CD4-positive, CD25-positive, alpha-beta regulatory T cell (primary cell): ENCODE measurements at places on chromosomes 2 and 18. TPM values are rescaled to one million over a fixed set of nuclear protein-coding genes. Genes with fewer than 3 reads are reported as not detected.

DNA sequence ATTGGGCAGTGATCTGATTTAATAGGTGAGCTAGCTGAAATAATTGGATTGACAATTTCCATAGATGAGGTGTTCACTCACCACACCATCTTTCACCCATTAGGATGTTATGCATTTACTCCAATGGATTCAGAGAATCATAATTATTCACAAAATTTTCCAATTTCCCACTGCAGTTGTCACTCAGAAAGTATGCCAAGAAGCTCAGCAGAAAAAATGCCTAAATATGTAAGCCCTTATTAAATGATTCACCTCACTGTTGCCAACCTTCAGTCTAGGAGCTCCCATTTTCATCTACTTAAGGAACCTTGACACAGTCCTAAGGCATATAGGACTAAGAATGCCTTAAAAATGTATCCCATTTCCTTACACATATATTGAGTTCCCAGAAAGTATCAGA, 94.3 kb downstream of the MBD2 start:
- no peak for DNase-seq
- H3K4me3 ChIP-seq = no peak overlapping the region
- H3K27me3 ChIP-seq = no peaks in the 10 kb centered on the region
- no peaks in the 10 kb centered on the region for H3K36me3 ChIP-seq
- H3K4me1 ChIP-seq = peaks cover 10% of the 10 kb centered on the region
- no peak overlapping the region for H3K27ac ChIP-seq

GRCh38 chr2:237407700-237408099, 6.3 kb downstream of the COL6A3 start:
- no peak for DNase-seq
- H3K27me3 ChIP-seq = no peaks in the 10 kb centered on the region
- H3K4me3 ChIP-seq = no peak overlapping the region
- H3K36me3 ChIP-seq = no peaks in the 10 kb centered on the region
- no peaks in the 10 kb centered on the region for H3K4me1 ChIP-seq
- no peak overlapping the region for H3K27ac ChIP-seq

DNA sequence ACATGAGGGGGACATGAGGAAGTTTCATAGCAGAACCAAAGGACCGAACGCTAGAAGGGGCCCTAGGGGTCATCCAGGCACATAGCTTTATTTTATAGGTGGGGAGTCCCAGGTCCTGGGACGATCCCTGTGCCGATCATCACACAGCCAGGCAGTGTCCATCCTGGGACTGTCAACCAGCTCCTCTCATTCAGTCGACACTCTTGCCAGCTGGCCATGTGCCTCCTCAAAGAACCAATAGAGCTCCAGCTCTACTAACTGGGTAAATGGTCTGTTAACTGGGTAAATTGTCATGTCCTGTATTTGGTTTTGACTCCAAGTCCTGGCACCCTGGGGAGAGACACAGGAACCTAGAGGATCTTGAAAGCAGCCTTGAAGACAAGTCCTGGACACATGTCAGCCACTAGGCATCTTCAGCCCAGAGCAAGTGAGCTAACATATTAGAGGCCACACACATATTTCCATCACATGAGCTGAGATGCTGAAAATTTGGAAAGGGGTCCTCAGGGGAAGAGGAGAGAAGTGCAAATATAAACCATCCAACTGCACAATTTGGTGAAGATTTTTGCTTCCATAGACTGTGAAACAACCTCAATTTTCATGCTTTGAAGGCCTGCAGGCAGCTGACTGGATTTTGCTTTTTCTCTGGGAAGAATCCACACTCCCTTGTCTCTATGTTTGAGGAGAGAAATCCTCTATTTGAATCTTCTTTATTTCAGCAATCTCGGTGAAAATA, 361.1 kb upstream of the SLC14A2 start:
- H3K27me3 ChIP-seq = peaks cover 3% of the 10 kb centered on the region
- H3K36me3 ChIP-seq = no peaks in the 10 kb centered on the region
- no peak overlapping the region for H3K27ac ChIP-seq
- H3K4me3 ChIP-seq = no peak overlapping the region
- no peak for DNase-seq

DNA sequence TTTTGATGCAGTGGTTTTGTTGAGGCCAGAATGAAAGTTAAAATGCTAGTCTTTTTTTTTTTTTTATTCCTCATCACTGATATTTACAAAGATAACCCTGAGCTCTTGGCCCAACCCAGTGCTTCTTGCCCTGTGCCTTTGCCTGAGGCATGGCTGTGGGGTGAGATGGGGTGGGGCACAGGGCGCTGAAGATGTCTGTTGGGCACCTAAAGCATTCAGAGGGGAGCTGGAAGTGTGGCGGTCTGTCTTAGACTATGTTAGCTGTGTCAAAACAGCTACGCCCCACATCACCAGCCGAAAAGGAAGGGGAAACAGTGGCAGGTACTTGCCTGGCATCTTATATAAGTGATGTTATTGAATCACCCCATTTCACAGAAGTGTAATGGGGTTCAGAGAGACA, 20.7 kb downstream of the TOGARAM2 start:
- H3K4me3 ChIP-seq = peak overlapping the region; percentile 7
- no peaks in the 10 kb centered on the region for H3K36me3 ChIP-seq
- DNase-seq = peak; percentile 51

- H3K27me3 ChIP-seq = peaks cover 4% of the 10 kb centered on the region
- H3K27ac ChIP-seq = no peak overlapping the region
- peaks cover 29% of the 10 kb centered on the region for H3K4me1 ChIP-seq
- no peaks in the 10 kb centered on the region for H3K36me3 ChIP-seq
Measured at GRCh38 chr2:9754532-9754887, 88.8 kb upstream of the TAF1B start.

GRCh38 chr2:75464348-75464946, 96.3 kb downstream of the EVA1A start:
- no peak for DNase-seq
- no peak overlapping the region for H3K27ac ChIP-seq
- no peaks in the 10 kb centered on the region for H3K4me1 ChIP-seq
- no peaks in the 10 kb centered on the region for H3K27me3 ChIP-seq

GRCh38 chr18:62925031-62925688, 209.8 kb downstream of the PHLPP1 start:
- H3K4me3 ChIP-seq = no peak overlapping the region
- no peaks in the 10 kb centered on the region for H3K27me3 ChIP-seq
- peaks cover 1% of the 10 kb centered on the region for H3K36me3 ChIP-seq
- no peak for DNase-seq

- no peak overlapping the region for H3K4me3 ChIP-seq
- no peaks in the 10 kb centered on the region for H3K27me3 ChIP-seq
- H3K27ac ChIP-seq = no peak overlapping the region
- H3K4me1 ChIP-seq = no peaks in the 10 kb centered on the region
- H3K36me3 ChIP-seq = no peaks in the 10 kb centered on the region
- DNase-seq = no peak
Measured at GRCh38 chr18:56492136-56492535, 146.3 kb downstream of the TXNL1 start.

- no peak overlapping the region for H3K4me3 ChIP-seq
- no peak overlapping the region for H3K27ac ChIP-seq
- H3K4me1 ChIP-seq = no peaks in the 10 kb centered on the region
- no peaks in the 10 kb centered on the region for H3K36me3 ChIP-seq
Measured at GRCh38 chr2:205760157-205760556, 77.9 kb downstream of the NRP2 start.

DNA sequence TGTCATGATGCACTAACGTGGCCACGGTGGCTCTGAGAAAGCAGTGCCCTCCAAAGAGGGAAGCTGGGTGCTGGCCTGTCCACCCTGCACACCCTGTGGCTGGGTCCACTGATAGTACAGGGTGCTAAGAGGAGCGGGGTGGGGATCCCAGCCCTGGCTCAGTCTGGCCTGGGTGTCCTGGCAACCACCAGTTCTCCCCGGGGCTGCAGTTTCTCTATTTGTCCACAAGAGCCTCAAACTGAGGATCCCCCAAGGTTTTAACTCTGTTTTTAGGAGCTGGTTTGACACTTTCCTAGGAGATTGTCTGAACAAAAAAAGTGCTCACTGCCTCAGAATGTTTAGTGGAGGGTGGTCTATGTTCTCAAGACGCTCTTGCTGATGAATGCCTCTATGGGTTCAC, 29.0 kb downstream of the EDAR start:
- H3K4me1 ChIP-seq = peaks cover 30% of the 10 kb centered on the region
- no peak overlapping the region for H3K4me3 ChIP-seq
- H3K27me3 ChIP-seq = no peaks in the 10 kb centered on the region
- no peaks in the 10 kb centered on the region for H3K36me3 ChIP-seq

DNA sequence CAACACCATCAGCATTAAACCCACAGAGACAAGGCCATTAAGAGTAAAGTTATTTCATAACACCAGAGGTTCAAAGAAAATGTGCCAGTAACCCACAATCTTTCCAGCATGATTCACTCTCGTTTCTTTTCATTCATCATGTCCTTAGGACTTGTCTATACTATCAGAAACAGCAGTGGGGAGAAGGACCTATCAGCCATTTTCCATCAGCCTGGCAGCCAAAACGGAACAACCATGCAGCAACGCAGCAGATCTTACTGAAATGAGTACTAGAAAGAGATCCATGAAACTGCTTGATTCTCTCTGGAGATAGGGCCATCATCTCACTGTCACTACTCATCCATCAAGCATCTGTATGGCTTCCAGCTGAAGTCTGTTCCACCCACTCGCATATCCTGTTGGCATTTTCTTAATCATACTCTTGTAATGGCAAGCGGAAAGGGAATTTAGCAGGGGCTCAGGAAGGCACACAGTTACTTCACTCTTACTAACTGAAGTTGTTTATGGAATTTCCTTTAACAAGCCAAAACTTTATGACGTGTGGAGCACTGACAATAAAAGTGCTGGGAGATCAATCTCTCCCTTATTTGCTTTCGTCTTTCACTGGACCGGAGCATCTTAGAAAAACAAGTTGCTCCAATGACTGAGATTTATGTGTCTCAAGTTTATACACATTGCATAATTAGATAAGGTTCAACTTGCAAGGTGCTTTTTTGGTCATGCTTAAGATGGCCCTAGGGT, 69.7 kb downstream of the EPHA4 start:
- H3K27ac ChIP-seq = no peak overlapping the region
- no peaks in the 10 kb centered on the region for H3K4me1 ChIP-seq
- H3K36me3 ChIP-seq = peaks cover 3% of the 10 kb centered on the region
- H3K27me3 ChIP-seq = no peaks in the 10 kb centered on the region
- no peak for DNase-seq
- no peak overlapping the region for H3K4me3 ChIP-seq

DNA sequence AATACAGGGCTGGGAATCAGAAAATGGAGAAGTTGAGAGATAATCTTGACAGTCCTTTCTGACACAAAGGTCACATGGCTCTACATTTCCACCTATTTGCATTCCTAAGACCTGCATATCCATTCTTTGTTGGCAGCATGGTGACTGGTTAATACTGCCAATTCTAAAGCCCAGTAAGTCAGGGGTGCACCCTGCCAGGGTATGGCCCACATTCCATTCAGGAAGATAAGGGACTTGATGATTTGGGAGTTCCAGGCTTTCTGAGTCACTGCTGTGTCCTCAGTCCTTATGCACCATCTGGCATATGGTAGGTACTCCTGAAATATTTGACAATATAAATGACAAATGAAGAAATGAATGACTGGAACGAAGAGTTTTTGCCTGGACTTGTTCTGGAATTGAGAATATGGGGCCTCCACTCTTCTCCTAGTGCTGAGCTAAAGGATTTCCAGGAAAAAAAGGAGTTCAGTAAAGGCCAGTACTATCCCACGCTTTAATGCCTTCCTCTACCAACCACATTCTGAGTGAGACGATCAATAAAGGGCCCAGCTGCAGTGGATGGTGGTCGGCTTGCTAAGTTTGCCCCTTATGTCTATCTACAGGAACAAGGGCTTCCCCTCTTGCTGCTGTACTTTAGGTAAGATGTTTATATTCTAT, 31.7 kb upstream of the EIF2AK3 start:
- no peak overlapping the region for H3K4me3 ChIP-seq
- DNase-seq = no peak
- H3K36me3 ChIP-seq = no peaks in the 10 kb centered on the region

DNA sequence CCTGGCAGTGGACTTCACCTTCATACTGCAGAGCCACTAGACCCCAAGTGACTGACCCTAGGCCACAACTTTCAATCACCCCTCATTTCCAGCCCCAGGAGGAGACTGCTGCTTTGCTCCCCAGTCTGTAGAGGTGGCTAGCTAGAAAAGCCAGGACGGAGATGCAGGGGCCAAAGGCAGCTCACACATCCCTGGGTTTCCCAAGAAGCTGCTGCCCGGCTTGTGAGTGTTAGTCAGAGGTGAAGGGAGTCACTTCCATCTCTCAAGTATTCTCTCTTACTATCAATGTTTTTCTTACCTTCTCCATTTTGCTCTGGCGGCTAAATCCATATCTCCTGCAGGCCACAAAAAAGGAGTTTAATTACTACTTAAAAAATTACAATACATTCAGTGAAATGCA, 36.2 kb downstream of the CCDC93 start:
- H3K36me3 ChIP-seq = peaks cover 81% of the 10 kb centered on the region
- no peaks in the 10 kb centered on the region for H3K27me3 ChIP-seq
- H3K27ac ChIP-seq = no peak overlapping the region
- DNase-seq = no peak
- H3K4me1 ChIP-seq = no peaks in the 10 kb centered on the region

DNA sequence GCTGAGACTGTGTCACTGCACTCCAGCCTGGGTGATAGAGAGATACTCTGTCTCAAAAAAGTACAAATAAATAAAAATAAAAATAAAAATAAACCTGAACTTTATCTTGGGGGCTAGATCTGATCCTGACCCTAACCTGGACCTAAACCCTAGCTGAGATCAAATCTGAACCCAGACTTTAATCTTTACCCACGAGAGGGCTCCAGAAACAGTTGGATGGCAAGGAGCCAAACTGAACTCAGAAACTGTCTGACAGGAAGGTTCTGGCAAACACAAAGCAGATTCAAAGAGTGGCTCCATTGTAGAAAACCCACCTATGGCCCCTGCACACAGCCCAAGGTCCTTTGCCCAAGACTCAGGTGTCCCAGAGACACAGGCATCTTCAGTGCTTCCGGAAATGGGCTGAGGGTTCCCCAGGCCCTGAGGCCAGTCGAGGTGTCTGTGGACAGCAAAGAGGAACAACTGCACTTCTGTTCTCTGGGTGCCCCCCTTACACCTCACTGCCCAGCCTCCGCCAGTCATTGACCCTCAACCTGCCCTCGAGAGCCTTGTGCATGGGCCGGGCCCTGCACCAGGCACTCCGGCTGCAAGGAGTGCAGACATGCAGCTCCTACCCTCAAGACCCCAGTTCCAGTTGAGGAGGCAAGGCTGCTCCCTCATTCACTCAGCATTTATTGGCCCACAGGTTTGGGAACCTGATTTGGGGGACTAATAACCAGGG, 95.2 kb downstream of the TFCP2L1 start:
- H3K36me3 ChIP-seq = no peaks in the 10 kb centered on the region
- no peaks in the 10 kb centered on the region for H3K4me1 ChIP-seq
- no peak for DNase-seq
- no peaks in the 10 kb centered on the region for H3K27me3 ChIP-seq
- no peak overlapping the region for H3K27ac ChIP-seq

ALKAL2 gene
- total RNA-seq = not detected

SLC9A4 gene
- total RNA-seq = not detected

CPLX4 gene
- not detected for total RNA-seq

ACTR2 gene
- total RNA-seq = 275 TPM

CFC1 gene
- not detected for total RNA-seq

ALPP gene
- total RNA-seq = not detected

INHBB gene
- not detected for total RNA-seq

VIT gene
- not detected for total RNA-seq
